Stimulated activated CD4-positive, alpha-beta T cell treated with anti-CD3 and anti-CD28 coated beads, TNF-alpha, amount 100 ng/mL, for 24 hours (primary cell): ENCODE measurements at places on chromosomes 12 and 14.
A peak's percentile ranks its signal among the peaks of the same experiment; 100 is the strongest.

DNA sequence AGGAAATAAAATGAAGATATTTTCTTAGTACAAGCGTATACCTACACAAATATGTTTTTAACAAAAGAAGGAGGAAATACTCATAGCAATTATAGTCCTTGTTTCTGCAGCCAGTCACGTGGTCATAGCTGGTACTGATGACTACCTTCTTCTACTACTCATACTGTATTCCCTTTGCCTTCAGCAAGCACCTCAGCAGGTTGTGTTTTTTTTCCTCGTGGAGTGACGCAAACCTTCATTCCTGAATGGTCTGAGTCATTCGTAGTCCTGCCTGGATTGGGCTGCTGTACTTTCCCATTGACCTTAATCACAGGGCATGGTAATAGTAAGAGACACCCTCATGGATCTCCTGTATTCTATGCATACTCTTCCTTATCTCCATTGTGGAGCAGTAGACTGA is 25.7 kb upstream of the SLC16A7 start:
- DNase-seq, result no peak

GRCh38 chr12:122876731-122877130 is 19.2 kb downstream of the VPS37B start:
- no peak for DNase-seq

- no peak for DNase-seq
These were observed 308.1 kb downstream of the EGLN3 start for GRCh38 chr14:33642691-33643244.

DNA sequence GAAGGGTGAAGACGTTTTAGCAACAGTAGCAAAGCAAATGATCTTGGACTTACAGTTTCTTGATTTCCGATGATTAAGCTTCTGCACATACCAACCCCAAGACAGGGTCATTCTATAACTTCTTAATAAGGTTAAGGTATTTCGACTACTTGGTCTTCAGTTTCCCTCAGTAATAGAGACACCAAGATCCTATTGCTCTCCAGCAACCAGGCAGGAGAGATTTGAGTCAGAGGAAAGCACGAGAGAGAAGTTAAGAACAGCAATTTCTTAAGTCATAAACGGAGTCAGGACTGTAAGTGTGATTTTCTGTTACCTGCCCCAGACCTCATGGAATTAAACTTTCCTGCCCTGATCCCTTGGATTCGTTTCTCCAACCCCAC is 215.6 kb downstream of the TTC8 start:
- DNase-seq, result no peak

GRCh38 chr14:39275395-39275794 is 41.7 kb downstream of the MIA2 start:
- DNase-seq, result no peak

DNA sequence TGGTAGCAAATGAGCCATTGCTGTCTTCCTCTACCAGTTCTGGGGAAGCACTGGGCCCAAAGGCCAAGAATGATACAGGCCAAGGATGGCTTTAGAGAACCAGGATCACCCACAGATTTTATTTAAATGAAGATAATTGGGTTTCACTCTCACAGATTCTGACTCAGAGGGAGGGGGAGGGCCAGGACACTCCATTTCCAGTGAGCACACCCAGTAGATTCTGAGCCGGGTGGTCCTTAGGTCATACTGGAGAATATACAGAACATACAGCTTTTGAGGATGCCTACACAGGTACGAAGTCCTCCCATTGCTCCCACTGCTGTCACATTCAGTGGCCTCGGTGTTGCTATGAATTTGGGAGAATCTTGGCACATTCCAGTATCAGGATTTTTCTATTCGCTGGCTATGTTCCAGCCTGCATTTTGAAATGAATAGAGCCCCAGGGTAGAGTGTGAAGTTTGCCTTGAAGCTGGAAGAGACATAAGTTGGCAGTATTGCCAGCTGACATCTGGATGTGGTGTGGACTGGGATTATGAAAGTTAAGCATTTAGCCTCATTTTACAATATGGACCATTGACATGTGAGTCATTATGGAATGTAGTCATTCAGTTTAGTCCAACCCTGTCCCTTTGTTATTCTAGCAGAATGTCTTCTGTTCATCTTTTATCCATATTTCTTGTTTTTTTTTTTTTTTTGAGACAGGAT is 45.8 kb upstream of the POC1B start:
- DNase-seq, result no peak

DNA sequence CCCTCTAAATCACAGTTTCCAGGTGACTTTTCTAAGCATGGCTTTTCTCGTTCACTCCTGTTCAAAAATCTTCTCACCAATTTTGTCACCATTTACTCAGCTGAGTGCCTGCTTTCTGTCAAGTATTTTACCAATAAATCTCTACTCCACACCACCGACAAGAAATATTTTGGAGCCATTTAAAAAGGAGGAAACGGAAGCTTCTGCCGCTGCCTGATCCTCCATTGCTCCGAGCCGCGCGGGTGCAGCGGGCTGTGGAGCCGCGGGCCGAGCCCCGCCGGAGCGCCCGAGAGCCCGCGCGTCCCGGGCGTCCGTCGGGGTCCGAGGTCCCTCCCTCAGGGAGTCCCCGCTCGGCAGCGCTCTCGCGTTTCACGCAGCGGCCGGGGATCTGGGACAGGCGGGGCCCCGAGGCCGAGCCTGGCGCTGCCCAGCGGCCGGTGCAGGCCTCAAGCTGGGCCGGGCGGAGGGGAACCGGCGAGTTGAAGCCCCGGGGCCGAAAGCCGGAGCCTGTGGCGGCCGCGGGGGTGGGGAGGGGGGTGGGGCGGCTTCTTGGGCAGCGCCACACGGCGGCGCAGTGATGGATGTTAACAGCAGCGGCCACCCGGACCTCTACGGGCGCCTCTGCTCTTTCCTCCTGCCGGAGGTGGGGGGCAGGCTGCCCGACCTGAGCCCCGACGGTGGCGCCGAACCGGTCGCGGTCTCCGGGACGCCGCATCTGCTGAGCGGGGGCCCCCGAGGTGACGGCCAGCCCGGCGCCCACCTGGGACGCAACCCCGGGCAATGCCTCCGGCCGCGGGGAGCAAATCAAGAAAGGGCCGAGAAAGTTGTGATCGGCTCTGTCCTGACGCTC is 1.1 kb upstream of the HEBP1 start:
- no peak for DNase-seq

GRCh38 chr12:53006810-53007309 is 604 bp downstream of the EIF4B start:
- DNase-seq, result peak; percentile 71

GRCh38 chr12:54765652-54766051 is 88.7 kb upstream of the MUCL1 start:
- no peak for DNase-seq

DNA sequence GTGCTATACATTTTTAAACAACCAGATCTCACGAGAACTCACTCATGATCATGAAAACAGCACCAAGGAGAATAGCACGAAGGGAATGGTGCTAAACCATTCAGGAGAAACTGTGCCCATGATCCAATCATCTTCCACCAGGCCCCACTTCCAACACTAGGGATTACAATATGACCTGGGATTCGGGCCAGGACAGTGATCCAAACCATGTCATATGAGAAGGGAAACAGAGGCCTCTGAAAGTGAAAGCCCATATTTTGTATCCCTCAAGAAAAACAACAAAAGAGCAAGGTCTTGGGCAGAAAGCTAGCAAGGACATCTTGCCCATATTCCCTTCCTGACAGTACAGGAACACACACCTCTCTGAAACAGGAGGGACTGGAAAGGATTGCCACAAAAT is 163.9 kb upstream of the VASH1 start:
- DNase-seq, result no peak

DNA sequence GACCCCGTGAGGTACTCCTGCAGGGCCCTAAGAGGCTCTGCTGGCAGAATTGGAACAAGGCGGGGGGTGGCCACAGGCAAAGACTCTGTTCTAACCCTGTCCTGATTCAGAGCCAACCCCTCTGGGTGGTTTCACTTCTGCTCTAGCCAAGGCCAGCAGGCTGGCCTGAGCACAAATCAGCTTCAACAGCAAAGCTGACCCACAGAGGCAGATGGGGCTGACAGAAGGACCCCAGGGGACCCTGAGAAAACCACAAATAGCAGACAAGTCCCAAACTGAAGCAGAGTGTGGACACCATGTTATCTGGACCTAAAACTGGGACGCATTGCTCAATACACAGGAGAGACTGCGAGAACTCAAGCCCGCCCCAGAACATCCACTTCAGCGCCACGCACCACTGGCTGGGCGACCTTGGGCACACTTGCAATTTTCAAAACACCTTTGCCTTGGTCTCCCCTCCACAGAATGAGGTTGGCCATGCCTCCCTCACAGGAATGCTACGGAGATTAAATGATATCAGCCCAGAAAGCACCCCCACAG is 76.4 kb upstream of the DICER1 start:
- DNase-seq, result no peak

- DNase-seq, result no peak
These were observed 87.2 kb downstream of the C12orf75 start for GRCh38 chr12:105417732-105418131.

DNA sequence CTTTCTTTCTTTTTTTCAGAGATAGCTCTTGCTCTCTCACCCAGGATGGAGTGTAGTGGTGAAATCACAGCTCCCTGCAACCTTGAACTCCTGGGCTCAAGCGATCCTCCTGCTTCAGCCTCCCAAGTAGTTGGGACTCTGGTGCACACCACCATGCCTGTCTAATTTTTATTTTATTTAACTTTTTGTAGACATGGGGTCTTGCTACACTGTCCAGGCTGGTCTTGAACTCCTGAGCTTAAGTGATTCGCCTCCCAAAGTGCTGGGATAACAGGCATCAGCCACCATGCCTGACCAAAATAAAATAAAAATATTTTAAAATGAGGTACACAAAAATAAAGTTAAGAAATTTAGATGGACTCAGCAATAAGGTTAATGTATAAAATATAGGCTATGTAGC is 5.1 kb upstream of the LEMD3 start:
- DNase-seq, result no peak
